HT1080 (cell line): ENCODE measurements at places on chromosomes 11 and 22.

DNA sequence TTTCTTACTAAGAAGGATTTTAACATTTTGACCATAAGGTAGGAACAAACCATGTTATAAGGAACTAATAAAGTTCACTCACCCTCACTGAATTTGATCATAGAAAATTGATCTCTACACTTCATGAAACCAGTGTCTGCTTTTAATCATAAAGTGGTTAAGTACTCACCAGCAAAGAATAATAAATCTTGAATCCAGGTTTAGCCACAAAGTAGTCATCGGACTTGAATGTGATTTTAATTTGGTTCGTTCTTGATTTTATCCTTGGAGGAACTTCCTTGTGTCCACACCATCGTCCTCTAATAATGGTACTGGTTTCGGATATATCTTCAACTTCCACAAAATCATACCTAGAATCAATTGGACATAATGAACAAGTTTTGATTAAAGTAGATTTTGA is 40.5 kb upstream of the DDI1 start:
- DNase-seq: no peak

GRCh38 chr11:103222806-103223205 is 113.6 kb downstream of the DYNC2H1 start:
- no peak for DNase-seq

GRCh38 chr11:85137597-85137996 is 489.5 kb downstream of the DLG2 start:
- no peak for DNase-seq

- DNase-seq: no peak
Measured at GRCh38 chr22:47163856-47164513, 401.5 kb downstream of the TBC1D22A start.

- DNase-seq: no peak
Measured at GRCh38 chr11:23490557-23491235, 630.4 kb upstream of the CCDC179 start.

DNA sequence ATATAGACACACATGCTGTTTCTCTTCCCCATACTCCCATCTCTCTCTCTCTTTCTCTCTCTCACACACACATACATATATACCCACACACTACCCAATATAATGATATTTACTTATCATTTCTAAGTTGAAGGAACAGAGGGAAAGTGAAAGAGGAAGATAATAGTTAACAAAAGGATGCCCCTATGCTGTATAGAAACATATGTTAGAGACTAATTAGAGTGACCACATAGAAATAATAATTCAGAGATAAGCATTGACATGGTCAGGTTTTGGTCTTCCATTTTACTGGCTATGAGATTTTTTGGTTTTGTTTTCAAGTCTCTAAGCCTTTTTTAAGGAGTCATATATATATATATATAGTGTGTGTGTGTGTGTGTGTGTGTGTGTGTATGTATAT is 445.7 kb upstream of the CHORDC1 start:
- DNase-seq: no peak

DNA sequence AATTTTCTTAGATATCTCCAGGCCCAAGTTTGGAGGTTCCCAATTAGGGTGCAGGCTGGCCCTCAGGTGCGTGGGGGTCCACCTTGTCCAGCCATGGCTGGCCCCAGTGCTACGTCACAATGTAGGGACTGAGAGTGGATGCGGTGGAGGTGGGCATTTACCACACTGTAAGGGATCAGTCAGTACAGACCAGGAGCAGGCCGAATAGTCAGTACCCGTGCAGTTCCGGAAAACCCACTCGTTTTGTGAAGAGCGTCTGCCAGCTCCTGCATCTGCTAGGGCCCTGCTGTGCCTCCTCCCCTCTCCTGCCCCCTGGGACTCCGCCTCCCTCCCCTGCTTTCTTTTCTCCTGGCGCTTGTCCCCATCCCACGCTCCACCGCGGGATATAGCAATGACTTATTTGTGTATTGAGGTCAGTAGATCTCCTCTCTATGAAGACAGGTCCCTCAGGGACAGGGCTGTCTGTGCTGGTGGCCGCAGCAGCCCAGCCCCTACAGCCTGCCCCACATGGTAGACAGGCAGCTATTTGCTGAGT is 50.4 kb upstream of the SEPTIN5 start:
- no peak for DNase-seq

- DNase-seq: no peak
Measured at GRCh38 chr22:29292379-29292778, 14.1 kb upstream of the GAS2L1 start.

DNA sequence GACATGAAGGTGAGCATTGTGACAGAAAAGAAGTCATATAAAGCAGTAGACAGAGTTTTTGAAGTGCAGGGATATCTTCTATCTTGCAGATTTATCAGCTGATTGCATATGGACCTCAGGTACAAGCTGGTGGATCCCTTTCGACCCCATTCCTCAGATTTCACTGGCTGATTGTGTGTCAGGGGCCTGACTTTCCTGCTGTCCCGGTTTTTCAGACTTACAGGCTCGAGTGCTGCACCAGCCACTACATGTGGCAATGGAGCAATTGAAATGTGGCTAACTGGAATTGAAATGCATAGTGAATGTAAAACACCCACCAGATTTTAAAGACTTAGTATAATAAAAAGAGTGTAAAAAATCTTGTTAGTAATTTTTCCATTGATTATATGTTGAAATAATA is 50.3 kb downstream of the CLMP start:
- DNase-seq: no peak

GRCh38 chr11:90124946-90125345 is 9.5 kb upstream of the NAALAD2 start:
- no peak for DNase-seq
